ENCODE measurements at places on chromosomes 16 and 17. TPM values are rescaled to one million over a fixed set of nuclear protein-coding genes. Genes with fewer than 3 reads are reported as not detected.

The PRR11 gene
- 29.7 TPM for total RNA-seq

The ZG16 gene
- not detected for total RNA-seq

The SLC38A8 gene
- total RNA-seq: not detected

The NT5C3B gene
- total RNA-seq: 47.3 TPM

The TMEM88 gene
- 6.1 TPM for total RNA-seq

The ZNF469 gene
- total RNA-seq: 0.57 TPM

DNA sequence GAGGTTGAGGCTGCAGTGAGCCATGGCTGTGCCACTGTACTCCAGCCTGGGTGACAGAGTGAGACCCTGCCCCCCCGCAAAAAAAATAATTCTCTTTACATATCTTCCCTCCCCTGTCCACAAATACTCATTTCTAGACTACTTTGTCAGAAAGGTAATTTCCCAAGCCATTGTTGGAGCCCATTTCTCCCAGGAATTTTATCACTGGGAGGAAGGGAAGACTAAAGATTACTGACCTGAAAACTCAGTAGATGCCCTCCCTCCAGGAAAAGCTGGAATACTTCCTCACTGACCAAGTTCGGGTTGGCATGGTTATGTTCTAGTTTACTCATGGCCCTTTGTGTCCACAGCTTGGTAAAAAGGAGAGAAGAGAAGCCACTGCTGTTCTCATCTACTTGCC is 4.1 kb downstream of the CALCOCO2 start:
- no peak overlapping the region for H3K4me3 ChIP-seq
- H3K4me1 ChIP-seq: peaks cover 67% of the 10 kb centered on the region
- no peak overlapping the region for H3K27ac ChIP-seq
- peaks cover 15% of the 10 kb centered on the region for H3K36me3 ChIP-seq

DNA sequence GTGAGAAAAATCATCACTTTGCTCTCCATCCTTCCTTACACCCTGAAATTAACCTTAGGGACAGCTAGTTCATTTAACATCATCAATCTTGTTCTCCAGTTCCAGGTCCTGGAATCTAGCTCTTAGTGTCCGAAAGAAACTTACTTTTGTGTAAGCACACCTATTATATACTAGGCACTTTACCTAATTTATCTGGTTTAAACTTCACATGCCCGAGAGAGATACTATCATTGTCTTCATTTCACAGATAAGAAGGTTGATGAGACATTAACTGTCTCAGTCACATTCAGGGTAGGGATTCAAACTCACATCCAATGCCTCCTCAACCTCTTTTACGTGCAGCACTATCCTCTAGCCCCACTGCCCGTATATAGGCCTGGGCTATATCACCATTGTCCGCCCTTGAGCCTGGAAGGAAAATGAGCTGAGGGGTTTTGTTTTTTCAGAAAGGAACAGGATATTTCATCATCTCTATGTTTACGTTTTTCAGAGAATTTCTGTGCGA is 501 bp upstream of the AP2B1 start:
- peaks cover 12% of the 10 kb centered on the region for H3K27me3 ChIP-seq
- peaks cover 24% of the 10 kb centered on the region for H3K4me1 ChIP-seq
- DNase-seq: no peak
- H3K4me3 ChIP-seq: peak overlapping the region; percentile 98
- H3K27ac ChIP-seq: peak overlapping the region; percentile 98
- H3K36me3 ChIP-seq: peaks cover 6% of the 10 kb centered on the region

DNA sequence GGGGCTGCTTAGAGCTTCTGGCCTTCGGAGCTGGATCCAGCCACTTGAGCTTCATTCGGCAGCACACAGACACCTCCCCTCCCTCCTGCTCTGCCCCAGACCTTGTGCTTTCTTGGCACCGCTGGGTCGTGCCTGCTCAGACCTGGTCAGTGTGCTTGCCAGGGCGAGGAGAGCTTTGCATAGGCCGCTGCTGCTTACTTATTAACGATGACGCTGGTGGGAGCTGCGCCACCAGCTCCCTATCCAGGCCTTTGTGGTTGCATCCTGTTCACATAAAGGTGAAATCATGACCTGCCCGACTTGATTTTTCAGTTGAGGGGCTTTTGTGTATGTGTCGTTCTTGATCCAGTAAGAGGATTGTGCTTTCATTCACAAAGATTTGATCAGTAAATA is 101.1 kb downstream of the MSI2 start:
- peak overlapping the region; percentile 59 for H3K4me3 ChIP-seq
- peaks cover 27% of the 10 kb centered on the region for H3K36me3 ChIP-seq
- peaks cover 48% of the 10 kb centered on the region for H3K4me1 ChIP-seq
- no peak for DNase-seq
- H3K27me3 ChIP-seq: no peaks in the 10 kb centered on the region

DNA sequence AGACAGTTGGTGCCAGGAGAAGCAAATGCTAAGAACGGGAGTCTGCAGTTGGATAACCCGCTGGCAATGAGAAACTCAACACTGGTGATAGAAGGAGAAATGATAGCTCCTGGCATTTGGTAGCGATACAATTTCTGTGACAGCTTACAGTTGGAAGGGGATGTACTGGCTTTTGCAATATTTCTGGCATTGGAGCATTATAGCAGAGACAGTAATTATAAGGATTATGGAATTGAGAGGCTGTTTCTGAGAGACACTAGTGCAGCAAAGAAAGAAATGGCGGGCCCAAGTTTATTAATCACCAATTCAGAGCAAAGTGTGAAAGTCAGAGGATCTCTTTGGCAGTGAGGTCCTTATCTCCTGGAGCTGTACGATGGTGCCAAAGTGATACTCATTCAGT is 16.1 kb upstream of the SDK2 start:
- peaks cover 20% of the 10 kb centered on the region for H3K27me3 ChIP-seq
- no peak overlapping the region for H3K4me3 ChIP-seq
- no peaks in the 10 kb centered on the region for H3K4me1 ChIP-seq
- no peaks in the 10 kb centered on the region for H3K36me3 ChIP-seq
- no peak for DNase-seq

DNA sequence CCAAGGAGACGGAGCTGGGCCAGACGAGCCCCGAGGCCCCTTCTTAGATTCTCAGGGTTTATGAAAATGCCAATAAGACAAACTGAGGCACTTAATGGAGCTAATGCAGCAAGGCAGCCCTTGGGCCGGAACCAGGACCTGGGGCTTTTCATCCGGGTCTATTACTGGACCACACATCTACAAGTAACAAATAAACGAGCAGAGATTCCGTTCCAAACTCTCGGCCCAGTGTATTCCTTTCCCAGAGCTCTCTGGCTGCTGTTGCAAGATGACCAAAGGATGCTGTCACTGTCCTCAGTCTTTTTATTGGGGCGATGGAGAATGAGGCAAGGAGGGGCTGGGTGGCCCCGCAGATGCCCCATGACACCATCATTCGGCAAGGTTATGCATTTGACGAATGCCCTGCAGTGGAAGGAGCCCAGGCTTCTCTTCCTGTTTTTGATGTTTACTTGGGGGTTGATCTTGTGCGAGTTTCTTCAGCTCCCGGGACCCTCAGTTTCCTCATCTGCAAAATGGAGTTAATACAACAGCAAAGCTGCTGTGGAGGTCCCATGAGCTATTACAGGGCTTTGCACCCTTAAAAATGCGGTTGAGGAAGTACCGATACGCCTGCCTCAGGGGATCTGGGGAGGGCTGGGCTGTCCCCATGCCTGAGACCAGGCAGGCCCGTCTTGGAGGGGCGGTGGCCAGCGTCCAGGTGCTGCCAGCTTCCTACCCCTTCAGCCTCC is 1.1 kb upstream of the NTN1 start:
- no peaks in the 10 kb centered on the region for H3K36me3 ChIP-seq
- H3K27ac ChIP-seq: peak overlapping the region; percentile 44
- peaks cover 47% of the 10 kb centered on the region for H3K27me3 ChIP-seq
- no peak for DNase-seq
- H3K4me3 ChIP-seq: peak overlapping the region; percentile 55
- peaks cover 4% of the 10 kb centered on the region for H3K4me1 ChIP-seq

DNA sequence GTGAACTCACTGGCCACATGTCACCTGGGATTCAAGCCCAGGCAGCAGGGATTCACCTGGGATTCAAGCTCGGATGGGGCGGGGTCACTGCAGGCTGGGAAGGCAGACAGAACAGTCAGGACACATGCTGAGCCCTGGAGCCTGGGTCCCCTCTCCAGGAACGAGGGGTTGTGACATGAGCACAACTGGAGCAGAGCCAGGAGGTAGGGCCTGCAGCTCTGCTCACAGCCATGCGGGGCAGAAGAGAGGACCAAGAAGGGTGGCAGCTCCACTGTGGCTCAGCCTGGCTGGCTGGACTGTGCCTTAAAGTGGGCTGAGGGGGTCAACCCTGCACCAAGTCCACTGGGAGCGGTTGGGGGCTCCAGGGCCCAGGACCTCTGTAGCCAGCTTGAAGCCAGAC is 150.1 kb downstream of the RAB11FIP4 start:
- no peak overlapping the region for H3K27ac ChIP-seq
- DNase-seq: no peak
- no peak overlapping the region for H3K4me3 ChIP-seq
- H3K36me3 ChIP-seq: peaks cover 2% of the 10 kb centered on the region
- no peaks in the 10 kb centered on the region for H3K4me1 ChIP-seq

DNA sequence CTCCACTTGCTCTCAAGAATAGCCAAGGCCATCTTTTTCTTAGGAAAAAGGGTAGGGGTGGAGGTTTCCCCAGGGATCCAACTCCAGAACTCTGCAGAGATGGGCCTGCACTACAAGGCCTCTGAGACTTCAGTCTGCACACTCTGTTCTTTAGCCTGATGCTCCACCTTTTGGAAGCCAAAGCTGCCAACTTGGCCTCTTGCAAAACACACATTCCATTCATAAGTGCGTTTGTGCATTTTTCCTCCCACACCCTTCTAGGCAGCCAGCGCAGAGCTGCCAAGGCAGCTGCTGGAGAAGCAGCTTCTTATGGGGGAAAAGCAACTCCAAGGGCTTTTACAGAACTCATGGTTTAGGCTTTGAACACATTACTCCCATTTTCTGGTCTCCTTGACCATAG is 45.3 kb downstream of the REXO5 start:
- no peak for DNase-seq
- no peak overlapping the region for H3K4me3 ChIP-seq
- H3K27me3 ChIP-seq: no peaks in the 10 kb centered on the region
- peaks cover 24% of the 10 kb centered on the region for H3K4me1 ChIP-seq
- no peak overlapping the region for H3K27ac ChIP-seq

DNA sequence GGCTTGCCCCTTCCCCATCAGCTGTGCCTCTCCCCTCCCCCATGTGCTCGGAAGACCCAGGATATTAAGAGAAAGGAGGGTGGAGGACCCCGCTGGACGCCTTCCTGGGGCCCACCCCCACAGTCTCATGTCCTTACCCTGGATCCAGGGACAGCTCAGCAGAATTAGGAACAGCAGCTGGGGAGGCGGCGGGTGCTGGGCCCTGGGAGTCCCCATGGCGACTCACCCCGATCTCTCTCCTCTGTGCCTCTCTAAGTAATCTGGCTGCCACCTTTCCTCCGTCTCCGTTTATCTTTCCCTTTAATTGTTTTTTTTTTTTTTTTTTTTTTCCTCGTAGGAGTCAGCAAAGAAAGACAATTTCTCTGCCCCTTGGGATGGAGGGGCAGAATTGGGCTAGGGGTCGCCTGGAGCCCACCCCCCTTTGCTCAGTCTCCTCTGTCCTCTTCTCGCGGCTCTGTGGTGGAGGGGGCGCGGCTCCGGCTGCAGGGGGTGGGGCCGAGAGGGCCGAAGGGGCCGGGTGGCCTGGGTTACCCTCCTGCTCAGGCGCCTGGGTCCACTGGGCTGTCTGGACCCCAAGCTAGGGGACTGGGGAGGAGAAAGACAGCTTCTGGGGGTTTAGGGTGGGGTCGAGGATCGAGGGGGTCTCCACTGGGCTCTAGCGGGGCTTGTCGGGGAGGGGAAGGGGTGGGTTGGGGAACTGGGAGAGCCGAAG is 390 bp downstream of the SEZ6L2 start:
- no peak for DNase-seq
- peaks cover 40% of the 10 kb centered on the region for H3K27me3 ChIP-seq
- H3K4me3 ChIP-seq: peak overlapping the region; percentile 55
- no peaks in the 10 kb centered on the region for H3K36me3 ChIP-seq
- H3K27ac ChIP-seq: no peak overlapping the region

- H3K36me3 ChIP-seq: peaks cover 50% of the 10 kb centered on the region
- DNase-seq: no peak
- no peak overlapping the region for H3K4me3 ChIP-seq
These were observed 13.3 kb downstream of the EIF4A3 start for GRCh38 chr17:80133626-80133970.

DNA sequence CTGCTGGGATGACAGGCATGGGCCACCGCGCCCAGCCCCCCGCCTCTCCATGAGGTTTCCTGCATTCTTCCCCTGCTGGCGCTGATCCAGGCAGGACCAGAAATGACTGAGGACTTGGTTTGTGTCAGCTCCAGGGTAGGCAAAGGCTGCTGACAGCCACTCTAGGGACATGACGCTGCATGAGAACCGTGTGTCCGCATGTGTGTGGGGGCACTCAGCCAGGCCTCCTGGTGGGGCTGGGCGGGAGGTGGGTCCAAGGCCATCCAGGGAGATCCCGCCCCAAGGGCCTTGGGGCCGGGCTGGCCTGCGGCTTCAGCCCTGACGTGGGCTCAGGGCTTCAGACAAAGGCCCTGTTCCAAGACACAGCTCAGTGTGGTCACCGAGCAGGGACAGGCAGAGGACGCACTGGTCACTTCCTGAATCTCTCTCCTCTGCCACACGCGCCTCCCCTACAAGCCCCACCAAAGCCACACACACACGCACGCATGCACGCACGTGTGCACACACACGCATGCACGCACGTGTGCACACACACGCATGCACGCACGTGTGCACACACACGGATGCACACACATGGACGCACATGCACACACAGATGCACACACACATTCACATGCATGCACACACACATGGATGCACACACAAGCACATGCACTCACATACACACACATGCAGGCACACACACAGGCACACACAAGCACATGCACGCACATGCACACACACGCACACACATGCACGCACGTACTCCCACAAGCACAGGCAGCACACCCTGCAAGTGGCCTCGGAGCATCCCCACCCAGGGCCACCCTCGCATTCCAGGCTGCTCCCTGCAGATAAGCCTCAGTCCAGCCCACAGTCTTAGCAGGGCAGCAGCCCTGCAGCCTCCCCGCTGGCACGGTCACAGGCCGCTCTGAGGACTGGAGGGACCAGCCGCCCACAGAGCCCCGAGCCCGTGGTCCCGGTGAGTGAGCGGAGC is 5.3 kb upstream of the TMEM204 start:
- peaks cover 22% of the 10 kb centered on the region for H3K4me1 ChIP-seq
- H3K4me3 ChIP-seq: no peak overlapping the region
- DNase-seq: no peak
- no peaks in the 10 kb centered on the region for H3K36me3 ChIP-seq

GRCh38 chr17:15885770-15886169 is 59.2 kb upstream of the ADORA2B start:
- no peak overlapping the region for H3K27ac ChIP-seq
- H3K4me3 ChIP-seq: no peak overlapping the region
- H3K4me1 ChIP-seq: peaks cover 20% of the 10 kb centered on the region
- DNase-seq: peak; percentile 60
- H3K36me3 ChIP-seq: no peaks in the 10 kb centered on the region
- H3K27me3 ChIP-seq: peaks cover 3% of the 10 kb centered on the region

DNA sequence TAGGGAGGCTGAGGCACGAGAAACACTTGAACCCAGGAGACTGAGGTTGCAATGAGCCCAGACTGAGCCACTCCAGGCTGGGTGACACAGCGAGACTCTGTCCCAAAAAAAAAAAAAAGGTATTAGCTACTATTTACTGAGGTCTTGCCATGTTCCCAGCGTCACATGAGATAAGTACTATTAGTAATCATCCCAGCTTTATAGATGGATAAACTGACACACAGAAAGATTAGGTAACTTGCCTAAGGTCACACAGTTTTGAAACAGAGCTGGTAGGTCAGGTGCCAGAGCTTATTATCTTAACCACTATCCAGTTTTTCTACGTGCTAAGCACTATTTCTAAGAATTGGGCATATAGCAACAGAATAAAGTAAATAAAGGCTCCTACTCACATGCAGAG is 51.6 kb downstream of the TEX14 start:
- H3K4me3 ChIP-seq: no peak overlapping the region
- peaks cover 2% of the 10 kb centered on the region for H3K27me3 ChIP-seq
- H3K36me3 ChIP-seq: no peaks in the 10 kb centered on the region
- H3K4me1 ChIP-seq: no peaks in the 10 kb centered on the region

Data from activated CD4-positive, alpha-beta T cell treated with anti-CD3 and anti-CD28 coated beads, Interleukin-2, amount 10 ng/mL, durations not matched to agents 24 days and 14 days (primary cell).